ENCODE measurements at places on chromosomes 3 and 15.

- no peak for DNase-seq
These were observed 161.9 kb downstream of the ZIC4 start for GRCh38 chr3:147244397-147244796.

DNA sequence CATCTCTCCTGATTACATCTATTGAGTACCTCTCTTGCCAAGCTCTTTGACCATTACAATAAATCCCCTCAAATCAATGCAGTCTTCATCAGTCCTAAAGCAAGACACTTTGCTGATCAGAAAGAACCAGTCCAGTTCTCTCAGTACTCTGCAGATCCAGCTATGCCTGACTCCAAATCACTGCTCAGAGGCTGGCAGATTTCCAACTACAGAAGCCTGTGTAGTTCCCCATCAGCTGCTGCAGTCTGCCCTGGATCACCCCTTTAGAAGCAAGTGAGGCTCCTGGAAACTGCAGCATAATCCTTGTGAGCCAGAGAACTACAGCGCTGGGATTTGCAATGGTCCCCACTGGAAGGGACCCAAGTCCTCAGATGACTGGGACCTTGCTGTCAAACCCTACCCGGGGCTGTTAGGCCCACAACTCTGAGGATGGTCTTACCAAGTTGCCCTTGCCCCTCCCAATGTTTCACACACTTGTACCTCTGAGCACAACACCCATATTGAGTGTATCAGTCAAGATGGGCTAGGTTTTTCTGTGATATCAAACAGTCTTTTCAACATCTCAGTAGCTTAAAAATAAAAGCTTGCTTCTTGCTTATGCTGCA, 81.9 kb upstream of the TOPAZ1 start:
- DNase-seq: no peak

DNA sequence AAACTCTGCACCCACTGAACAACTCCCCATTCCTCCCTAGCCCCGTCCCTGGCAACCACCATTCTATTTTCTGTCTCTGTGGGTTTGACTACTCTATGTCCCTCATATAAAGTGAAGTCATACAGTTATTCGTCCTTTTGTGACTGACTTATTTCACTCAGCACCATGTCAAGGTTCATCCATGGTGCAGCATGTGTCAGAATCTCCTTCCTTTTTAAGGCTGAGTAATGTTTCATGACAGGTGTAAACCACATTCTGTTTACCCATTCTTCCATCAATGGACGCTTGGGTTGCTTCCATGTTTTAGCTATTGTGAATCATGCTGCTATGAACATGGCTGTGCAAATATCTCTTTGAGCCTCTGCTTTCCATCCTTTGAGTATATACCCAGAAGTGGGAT, 192.3 kb upstream of the NSMCE3 start:
- DNase-seq: no peak

DNA sequence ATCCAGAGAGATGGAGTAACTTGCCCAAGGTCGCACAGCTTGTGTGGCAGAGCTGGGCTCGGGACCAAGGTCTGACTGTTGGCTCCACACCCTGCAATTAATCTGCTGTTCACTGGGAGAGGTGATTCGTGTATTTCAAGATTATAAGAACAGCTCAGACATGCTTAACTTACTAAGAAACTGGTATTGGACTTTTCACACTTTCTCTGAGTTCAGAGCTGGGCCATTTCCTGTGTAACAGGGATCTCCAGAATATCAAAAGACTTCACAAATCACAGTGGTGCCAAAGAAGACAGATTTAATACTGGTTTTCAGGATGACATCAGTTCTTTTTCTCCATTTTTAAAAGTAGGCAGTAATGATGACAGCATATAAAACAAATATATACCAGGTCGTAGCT, 156.8 kb upstream of the UBE2E1 start:
- DNase-seq: no peak

- no peak for DNase-seq
These were observed 12.1 kb upstream of the SIAH2 start for GRCh38 chr3:150775001-150775599.

DNA sequence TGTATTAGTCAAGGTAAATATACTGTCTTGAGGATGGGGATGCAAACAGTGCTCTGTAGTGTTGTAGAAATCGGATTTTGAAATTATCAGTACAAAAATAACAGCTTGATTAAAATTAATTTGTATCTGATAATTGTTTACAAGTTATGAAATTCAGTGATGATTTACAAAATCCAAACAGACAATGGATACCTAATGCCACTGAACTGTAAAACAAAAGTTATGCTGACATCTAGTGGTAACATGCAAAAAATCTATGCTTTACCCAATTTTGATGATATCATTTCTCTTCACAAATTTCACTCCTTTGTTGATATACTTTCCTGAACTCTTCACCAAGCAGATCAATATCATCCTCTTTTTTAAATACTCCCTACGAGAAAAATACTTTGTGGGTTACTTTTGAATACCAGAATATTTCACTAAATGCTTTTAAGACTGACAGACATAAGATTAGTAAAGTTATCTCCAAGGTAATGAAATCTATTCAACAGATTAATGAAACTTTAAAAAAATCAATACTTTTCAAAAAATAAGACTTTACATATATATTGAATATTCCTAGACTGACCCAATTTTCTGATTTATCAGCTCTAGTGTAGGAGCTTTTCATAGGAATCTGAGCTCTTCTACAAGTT, 36.0 kb downstream of the MNS1 start:
- DNase-seq: no peak

DNA sequence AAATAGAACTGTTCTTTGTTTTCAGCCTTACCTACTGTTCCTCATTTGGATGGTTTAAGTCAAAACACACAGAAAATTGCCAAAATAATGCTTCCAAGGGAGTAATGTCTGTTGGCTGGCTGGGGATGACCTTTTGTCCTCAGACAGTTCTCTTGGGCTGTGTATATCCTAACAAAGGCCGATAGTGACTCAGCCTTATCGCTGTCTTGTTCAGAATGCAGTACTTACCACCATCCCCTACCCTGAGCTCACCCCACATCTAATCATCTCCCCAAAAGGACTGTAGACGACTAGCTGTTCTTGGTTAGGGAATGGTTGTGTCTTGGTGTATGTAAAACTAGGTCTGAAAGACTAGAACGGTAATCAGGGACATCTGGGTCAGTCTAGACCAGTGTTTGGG, 35.0 kb downstream of the RAB11A start:
- DNase-seq: no peak

GRCh38 chr15:48896869-48897814, 19.2 kb downstream of the EID1 start:
- DNase-seq: no peak

DNA sequence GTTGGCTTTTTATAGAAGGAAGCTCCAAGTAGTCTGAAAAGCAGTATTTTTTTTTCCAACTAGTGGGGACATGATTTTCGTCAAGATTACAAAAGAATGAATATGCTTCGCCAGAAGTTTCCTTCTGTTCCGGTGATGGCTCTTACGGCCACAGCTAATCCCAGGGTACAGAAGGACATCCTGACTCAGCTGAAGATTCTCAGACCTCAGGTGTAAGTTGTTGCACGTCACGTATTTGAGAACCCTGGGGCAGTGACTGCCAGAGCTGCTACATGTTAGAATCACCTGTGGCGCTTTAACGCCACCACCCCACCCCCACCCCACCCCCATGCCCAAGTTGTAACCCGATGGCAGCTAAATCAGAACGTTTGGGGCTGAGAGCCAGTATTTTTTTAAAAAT, 52.2 kb downstream of the BLM start:
- no peak for DNase-seq

DNA sequence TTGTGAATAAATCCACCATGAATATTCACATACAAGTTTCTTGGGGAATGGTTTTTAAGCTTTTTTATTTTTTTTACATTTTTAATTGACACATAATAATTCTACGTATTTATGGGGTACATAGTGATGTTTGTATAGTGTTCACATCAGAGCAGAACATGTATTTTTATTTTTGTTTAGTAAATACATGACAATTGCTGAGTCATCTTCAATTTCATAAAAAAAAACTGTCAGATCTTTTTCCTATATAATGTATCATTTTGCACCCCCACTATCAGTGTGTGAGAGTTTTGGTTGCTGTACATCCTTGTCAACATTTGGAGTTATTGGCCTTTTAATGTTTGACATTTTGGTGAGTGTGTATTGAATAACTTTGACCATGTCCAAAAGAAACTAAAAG, 39.9 kb upstream of the FILIP1L start:
- no peak for DNase-seq

GRCh38 chr3:78900880-78901279, 866.9 kb downstream of the ROBO1 start:
- DNase-seq: no peak

GRCh38 chr3:14311729-14312128, 90.7 kb upstream of the SLC6A6 start:
- no peak for DNase-seq

DNA sequence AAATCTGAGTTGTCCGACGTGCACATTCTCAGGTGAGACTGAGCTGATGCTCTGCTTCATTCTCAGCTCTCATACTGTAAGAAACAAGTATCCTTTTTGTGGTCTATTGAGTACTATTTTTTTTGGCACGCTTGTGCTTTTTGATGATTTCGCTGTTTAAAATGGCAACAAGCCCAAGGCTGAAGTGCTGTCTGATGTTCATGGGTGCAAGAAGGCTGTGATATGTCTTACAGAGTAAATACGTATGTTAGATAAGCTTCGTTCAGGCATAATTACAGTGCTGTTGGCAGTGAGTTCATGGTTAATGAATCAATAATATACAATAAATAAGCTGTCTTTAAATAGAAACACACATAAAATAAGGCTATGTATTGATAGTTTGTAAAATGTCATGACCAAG, 27.2 kb downstream of the AQR start:
- DNase-seq: no peak

DNA sequence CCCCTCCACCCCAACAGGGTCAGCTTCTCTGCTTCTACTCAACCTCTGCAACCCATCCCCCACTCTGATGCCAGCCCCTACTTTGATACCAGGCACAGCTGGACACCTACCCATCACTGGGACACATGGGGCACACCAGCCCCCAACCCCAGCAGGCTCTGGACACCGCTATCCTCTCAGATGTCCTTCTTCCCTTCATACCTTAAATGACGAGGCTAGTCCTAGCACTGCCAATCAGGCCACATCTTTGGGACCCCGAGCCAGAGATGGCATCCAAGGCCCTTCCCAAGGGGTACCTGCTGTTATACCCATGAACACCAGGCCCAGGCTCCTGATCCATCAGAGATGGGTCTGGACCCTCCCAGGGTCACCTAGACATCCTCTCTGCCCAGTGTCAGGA, 10.6 kb downstream of the POC1A start:
- no peak for DNase-seq

DNA sequence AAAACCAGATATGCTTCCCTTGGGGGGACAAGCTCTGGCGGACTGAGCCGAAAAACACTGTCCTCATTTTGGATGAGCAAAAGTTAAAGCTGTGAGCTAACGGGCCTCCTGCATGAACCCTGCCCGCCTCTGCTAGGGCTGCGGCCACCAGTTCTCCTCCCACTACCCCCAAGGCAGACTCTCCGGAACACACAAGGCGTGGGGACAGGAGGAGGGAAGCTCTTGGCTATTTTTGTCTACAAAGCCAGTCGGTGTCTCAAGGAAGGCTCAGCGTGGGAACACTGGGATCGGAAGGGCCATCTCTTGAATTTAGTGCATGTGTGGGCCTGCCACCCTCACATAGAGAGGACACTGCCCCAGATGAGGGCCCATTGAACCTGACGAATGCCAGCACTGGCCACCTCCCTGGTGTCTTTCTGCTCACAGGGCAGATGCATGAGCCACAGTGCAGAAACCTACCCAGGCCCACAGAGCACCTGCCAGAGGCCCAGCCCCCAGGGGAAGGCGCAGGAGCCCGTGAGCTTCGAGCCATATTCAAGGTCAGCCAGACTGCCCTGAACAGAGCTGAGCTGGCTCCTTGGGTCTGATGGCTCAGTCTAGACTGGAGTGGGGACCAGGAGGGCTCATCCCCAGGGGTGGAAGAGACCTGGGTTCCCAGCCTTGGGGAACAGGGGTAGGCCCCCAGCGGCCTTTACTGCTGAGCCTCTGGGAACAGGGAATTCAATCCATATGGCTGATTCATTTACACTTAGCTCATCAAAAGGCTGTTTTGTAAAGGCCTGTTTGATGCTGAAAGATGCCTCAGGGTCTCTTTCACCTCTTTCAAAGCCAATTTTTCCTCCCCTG, 38.3 kb downstream of the HCN4 start:
- no peak for DNase-seq

- DNase-seq: no peak
These were observed 10.5 kb upstream of the BUB1B start for GRCh38 chr15:40150163-40150925.

DNA sequence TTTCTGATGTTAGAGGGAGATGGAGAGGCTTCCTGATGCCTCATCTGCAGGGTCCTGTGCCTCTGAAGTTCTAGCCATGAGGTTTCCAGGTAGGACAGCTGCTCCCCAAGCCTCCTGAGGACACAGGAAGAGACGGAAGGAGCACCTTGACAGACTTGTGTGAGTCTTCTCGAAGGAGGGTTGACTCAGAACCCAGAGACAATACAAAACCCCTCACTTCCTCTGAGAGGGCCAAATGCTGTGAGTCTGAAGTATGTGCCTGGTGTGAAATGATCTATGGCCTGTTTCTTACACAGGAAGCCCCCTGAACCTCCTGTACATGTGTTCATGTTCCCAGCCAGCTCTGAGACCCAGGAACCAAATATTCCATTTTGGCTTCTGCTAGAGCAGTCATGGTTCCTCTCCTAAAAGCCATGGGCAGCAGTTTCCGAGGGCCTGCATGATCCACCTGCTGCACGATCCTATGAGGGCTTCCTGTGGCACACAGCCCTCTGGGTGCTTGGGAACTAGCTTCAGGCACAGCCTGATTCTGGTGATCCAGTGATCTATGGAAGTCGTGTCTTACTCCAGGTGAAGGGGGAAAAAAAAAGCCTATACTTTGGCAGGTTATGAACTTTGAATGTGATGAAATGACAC, 62.2 kb downstream of the AAGAB start:
- no peak for DNase-seq

DNA sequence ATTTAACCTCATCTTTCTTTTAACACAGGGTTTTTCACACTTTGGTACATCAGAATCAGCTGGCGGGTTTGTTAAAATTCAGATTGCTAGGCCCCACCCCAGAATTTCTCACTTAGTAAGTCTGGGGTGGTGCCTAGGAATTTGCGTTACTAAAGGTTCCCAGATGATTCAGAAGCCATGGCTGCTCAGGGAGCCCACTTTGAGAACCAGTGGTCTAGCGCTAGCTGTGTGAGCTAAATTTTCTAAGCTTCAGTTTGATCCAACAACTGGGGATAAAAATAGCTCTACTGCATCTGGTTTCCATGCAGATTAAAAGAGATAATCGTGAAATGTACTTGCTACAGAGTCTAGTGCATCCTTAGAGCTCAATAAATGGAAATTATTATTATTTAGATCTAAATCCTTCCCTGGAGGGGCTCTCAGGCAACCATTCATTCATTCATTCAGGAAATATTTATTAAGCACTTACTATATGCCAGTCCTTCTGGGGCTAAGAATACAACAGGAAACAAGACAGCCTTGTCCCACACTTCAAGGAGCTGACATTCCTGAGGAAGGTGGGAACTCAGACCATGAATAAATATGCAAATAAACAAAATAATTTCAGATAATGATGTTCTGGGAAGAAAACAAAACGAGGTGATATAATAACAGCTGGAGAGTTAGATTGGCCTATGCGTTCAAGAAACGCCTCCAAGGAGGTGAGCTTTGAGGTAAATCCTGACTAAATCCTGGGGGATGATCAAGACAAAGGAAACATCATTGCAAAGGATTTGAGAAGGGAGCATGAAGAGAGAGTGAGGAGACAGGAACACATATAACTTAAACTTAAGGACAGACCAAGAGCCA, 3.9 kb upstream of the CIDEC start:
- DNase-seq: no peak

- no peak for DNase-seq
These were observed 9.6 kb upstream of the TAGLN3 start for GRCh38 chr3:111989061-111989678.

GRCh38 chr3:110583373-110583935, 488.2 kb upstream of the NECTIN3 start:
- no peak for DNase-seq

All from stimulated activated CD8-positive, alpha-beta memory T cell treated with anti-CD3 and anti-CD28 coated beads, Interleukin-15, amount 100 ng/mL, for 1 hour (primary cell).